NCI-H1048 (cell line): ENCODE measurements at places on chromosomes 16 and 17.
A peak's percentile ranks its signal among the peaks of the same experiment; 100 is the strongest.

GRCh38 chr16:51753467-51754127, 602.5 kb upstream of the SALL1 start:
- DNase-seq = no peak

- no peak for DNase-seq
Measured at GRCh38 chr16:56257666-56258342, 66.5 kb downstream of the GNAO1 start.

DNA sequence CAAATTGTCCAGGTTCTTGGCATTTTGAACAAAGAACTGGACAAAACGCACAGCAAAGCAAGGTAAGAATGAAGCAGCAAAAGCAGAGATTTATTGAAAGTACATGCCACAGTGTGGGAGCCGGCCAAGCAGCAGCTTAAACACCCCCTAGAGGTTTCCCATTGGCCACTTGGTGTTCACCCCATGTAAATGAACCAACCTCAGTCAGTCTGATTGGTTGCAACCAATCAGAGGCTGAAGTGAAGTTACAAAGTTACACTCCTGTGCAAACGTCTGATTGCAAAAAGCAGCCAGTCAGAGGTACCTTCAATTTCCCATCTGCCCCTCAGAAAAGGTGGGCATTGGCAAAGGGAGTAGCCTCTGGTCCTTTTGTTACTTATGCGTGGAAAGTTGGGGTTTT, 8.8 kb upstream of the ZNF263 start:
- no peak for DNase-seq

DNA sequence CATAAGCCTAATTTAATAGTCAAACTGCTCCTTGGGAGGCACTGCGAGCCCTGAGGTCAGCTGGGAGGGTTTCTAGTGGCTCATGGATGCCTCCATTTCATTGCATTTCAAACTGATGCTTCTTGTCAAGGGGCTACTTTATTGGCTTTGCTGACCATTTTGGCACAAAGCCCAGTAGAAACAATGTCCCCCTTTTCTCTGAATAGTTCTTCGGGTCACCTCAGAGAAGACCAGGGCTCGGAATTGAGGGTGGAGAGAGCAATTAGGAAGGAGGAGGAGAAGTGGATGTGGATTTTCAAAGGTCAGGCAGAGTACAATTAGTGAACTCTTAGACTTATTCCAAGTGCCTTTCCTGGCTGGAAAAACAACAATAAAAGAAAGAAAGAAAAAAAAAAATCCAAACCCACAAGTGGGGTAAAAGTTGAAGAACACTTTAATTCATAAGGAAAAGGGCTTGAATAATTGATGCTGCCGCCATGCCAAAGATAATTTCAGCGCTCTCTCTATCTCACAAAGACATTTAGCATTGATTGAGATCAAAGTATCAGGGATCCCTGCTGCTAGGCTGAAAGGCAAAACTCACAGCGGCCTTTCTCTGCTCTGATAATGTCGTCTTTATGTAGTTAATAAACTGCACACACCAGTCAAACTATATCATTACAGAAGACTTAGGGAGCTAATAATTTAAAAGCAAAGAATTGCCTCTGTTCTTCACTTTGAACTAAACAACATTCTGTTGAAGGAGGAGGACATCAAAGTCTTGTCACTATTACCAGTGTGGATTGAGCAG, 122.7 kb downstream of the RGS9 start:
- no peak for DNase-seq

DNA sequence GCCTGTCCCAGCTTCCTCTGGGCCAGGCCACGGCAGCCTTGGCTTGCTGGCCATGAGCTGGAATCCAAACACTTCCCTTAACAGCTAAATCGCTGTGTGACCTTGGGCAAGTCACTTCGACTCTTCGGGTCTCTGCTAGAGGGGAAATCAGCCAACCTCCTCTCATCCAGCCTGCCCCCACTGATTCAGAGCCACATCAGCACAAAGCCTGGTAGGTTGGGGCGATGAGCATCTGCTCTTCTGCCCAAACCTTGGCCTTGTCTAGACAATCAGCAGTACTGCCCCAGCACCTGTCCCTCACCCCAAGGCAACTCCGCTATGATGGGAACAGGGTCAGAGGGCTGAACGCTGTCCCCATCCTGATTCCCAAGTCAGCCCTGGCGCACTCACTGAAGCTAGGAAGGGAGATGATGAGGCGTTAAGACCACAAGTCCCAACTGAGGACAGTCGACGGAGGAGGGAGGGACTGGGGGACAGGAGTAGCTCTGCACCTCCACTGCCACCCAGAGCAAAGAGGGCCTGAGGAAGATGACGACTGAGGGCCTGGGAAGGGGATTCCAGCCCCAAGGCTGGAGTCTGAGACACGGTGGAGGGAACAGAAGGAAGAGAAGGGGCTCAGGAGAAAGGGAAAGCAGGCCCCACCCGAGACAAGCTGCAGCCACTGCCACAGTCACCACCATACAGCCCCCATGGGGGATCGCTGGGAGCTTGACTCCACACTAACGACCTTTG, 1.3 kb downstream of the CLUH start:
- DNase-seq = no peak

- DNase-seq = peak; percentile 59
Measured at GRCh38 chr17:37358830-37359681, 16.7 kb upstream of the C17orf78 start.

DNA sequence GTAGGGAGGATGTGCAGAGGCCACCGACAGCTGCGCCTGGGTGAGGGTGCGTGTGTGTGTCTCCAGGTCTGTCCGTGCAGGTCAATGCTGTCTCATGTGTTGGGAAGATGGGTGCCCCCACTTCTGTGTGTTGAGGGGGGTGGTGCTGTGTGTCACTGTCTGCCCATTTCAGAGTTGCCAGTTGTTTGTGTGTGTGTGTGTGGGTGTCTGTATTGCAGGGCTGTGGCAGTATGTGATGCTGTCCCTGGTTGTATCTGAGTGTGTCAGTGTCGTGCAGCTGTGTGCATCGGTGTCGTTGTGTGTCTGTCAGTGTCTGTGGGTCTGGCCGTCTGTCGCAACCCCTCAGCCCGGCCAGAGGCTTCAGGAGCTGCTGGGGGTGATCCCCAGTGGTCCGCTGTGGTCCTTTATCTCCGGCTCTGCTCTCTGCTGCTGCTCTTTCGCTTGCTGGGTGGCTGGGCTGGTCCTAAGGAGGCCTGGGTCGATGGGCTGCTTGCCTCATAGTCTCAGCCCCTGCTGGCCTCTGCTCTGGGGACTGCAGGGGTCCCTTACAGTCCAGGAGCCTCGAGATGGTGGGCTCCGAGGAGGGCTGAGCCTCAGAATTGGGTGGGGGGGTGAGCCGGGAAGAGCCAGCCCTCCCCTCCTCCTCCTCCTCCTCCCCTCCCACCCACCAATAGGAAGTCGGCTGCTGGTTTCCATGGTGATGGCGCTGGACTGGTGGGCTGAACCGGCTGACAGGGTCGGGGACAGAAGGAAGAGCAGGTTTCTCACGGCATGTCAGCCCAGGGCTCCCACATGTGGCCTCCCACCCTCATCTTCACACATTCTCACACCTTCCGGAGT, at the start of gene TSPOAP1:
Gene TSPOAP1, minus strand, starts transcription at position 601 of the 840 bp plus-strand sequence. CDS start 875 bp downstream, outside the sequence.
- no peak for DNase-seq

DNA sequence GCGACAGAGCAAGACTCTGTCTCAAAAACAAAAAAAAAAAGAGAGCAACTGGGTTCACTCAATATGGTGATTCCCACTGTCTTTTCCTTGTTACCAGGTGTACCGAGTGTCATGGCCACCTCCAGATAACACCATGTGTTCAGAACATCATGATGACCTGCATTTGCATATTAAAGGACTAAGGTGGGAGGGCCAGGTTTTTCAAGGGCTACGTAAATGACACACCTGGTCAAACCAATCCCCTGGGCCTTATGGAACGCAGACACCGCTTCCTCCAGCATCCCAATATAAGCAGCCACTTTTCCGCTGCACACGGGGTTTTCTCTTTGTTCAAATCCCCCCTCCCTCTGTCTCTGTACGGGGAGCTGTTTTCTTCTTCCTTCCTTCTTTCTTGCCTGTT, 29.3 kb downstream of the WSCD1 start:
- DNase-seq = no peak

GRCh38 chr17:7852919-7853690, 1.8 kb upstream of the TMEM88 start:
- no peak for DNase-seq

- DNase-seq = no peak
Measured at GRCh38 chr17:82231312-82231561, 2.4 kb downstream of the SLC16A3 start.

- DNase-seq = no peak
Measured at GRCh38 chr17:43939886-43940285, 2.4 kb downstream of the PPY start.

DNA sequence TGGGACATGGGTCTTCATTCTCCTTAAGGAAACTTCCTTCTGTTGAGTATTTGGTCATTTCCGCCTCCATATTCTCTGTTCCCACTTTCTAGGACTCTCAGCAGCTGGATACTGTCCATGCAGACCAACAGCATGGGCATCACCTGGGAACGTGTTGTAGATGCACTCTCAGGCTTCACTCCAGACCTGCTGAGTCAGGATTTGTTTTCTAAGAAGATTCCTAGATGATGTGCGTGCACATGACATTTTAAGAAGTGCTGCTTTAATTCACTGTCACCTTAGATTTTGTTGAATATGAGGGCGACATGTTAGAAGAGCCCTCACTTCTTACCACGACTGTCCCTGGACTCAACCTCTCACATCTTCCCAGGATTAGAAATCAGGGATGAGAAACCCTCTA, 10.0 kb upstream of the SDK2 start:
- no peak for DNase-seq

- no peak for DNase-seq
Measured at GRCh38 chr17:73929860-73930430, 273.5 kb upstream of the RPL38 start.

DNA sequence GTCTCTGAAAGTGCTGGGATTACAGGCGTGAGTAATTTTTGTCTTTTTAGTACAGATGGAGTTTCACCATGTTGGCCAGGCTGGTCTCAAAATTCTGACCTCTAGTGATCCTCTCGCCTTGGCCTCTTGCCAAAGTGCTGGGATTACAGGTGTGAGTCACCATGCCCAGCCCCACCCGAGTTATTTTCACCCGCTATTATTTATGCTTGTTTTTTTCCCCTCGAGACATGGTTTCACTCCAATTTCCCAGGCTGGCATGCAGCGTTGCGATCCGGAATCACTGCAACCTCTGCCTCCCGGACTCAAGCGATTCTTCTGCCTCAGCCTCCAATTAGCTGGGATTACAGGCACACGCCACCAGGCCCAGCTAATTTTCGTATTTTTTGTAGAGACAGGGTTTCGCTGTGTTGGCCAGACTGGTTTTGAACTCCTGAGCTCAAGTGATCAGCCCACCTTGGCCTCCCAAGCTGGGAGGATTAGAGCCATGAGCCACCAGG, 9.2 kb downstream of the RPL23 start:
- no peak for DNase-seq

DNA sequence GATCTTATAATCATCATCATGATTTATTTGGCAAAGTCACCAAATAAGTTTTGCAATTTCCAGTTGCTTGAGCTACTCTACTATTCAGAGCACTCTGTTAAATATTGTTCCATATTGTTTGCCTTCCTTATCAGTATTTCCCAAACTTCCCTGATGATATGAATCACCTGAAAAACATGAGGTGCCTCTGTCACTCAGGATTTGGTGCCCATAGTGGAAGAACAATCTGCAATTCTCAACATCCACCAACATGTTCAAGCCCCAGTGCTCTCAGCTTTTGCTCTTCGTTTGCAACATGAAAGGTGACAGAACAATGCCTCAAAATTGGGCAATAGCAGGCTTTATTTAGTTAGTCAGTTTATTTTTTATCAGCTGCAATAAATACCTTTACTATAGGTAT, 28.6 kb upstream of the WSB1 start:
- no peak for DNase-seq

- no peak for DNase-seq
Measured at GRCh38 chr17:28985950-28986713, 19.7 kb downstream of the SEZ6 start.

- DNase-seq = no peak
Measured at GRCh38 chr16:3908951-3909437, 28.5 kb upstream of the CREBBP start.

DNA sequence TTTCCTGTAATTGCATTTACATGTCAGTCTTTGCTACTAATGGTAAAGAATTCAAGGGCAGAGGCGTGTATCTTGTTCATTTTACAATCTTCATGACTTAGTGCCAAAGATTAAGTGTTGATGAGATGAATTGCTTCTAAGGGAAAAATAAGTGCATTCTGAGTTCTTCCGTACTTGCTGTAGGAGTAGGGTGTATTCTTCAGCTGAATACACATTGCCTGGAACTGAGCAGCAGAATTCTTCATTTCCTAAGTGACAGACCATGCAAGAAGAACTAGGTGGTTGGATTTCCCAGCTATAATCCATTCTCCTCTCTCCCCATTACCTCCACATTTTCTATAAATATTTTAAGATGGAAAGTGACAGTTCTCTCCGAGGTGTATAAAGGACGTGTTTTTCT, 104.8 kb downstream of the CACNG3 start:
- no peak for DNase-seq

- no peak for DNase-seq
Measured at GRCh38 chr17:33113991-33114370, 122.3 kb downstream of the SPACA3 start.

DNA sequence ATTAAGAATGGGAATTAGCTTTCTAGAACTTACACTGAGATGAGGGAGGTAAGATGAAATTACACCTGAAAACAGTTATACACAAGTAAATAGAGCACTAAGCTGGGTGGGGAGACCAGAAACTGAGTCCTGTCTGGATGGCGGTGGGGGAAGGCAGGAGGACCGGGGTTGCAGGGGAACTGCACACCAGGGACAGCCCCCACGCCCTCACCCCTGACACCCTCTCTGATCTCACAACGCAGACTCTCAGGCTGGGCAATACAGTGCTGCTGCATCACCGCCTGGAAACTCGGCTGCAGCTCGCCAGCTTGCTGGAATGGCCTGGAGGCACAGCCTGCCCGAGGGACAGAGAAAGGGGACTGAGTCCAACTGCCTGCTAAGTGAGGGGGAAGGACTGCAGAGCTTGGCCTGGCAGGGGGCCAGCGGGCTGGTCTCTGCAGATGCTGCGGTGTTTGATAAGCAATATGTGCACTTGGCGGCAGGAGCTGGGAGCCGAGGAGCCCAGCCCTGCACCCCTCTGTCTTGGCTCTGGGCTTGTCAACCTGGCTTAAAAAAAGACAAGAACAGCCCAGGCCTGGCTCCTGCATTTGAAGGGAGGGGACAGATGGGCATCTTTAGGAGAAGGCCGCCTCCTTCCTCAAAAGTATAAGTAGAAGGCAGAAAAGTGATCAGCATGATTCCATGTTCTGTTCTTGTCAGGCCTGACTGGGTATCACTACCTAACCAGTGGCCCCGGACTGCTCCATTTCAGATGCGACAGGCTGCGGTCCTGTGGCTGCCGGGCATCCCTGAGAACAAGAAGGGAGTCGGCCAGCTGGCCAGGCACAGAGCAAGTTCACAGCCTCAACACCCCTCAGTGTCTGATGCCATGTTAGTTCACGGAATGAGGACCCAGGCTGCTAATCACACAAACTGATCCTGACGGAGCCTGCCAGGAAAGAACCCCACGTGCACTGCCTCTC, 30.2 kb downstream of the SPHK1 start:
- DNase-seq = no peak

- DNase-seq = no peak
Measured at GRCh38 chr17:13546851-13547250, 54.9 kb downstream of the HS3ST3A1 start.

GRCh38 chr17:77854759-77855745, 103.5 kb upstream of the TNRC6C start:
- DNase-seq = no peak
